Dermis blood vessel endothelial cell (primary cell): ENCODE measurements at places on chromosomes 2 and 18. TPM values are rescaled to one million over a fixed set of nuclear protein-coding genes. Genes with fewer than 3 reads are reported as not detected.

Gene FBXO41
- 0.19 and 0.34 TPM in 2 replicates for total RNA-seq

Gene AKAIN1
- not detected in 2 replicates for total RNA-seq

Gene MTX2
- total RNA-seq: 24.4 and 26.7 TPM in 2 replicates

Gene LRRTM1
- total RNA-seq: not detected in 2 replicates

Gene TUBA3D
- not detected in 2 replicates for total RNA-seq

Gene KCNE4
- 0.14 and 1.2 TPM in 2 replicates for total RNA-seq

Gene UGT1A3
- not detected in 2 replicates for total RNA-seq

Gene IL36B
- not detected in 2 replicates for total RNA-seq

Gene KCNJ3
- total RNA-seq: not detected in 2 replicates

Gene IGFBP5
- total RNA-seq: 0.65 and 6.1 TPM in 2 replicates

Gene HES6
- 2.2 and 3.7 TPM in 2 replicates for total RNA-seq

Gene INHA
- not detected in 2 replicates for total RNA-seq

Gene FASTKD1
- total RNA-seq: 22.8 and 29.1 TPM in 2 replicates

Gene SERPINB13
- not detected in 2 replicates for total RNA-seq

Gene RPRM
- total RNA-seq: not detected in 2 replicates

Gene INHBB
- 8.5 and 11.8 TPM in 2 replicates for total RNA-seq

Gene ACTR2
- 107 and 193 TPM in 2 replicates for total RNA-seq

Gene DUSP2
- 0.34 and 0.98 TPM in 2 replicates for total RNA-seq

Gene ITPRIPL1
- 7.0 and 7.7 TPM in 2 replicates for total RNA-seq

Gene IL1R2
- total RNA-seq: 0.28 and 0.34 TPM in 2 replicates

Gene TRIM54
- total RNA-seq: 0.74 and 1.2 TPM in 2 replicates

Gene ARHGAP25
- 12.1 and 14.3 TPM in 2 replicates for total RNA-seq

Gene UNC80
- 0.17 and 0.19 TPM in 2 replicates for total RNA-seq

Gene KANSL1L
- total RNA-seq: 14.1 and 29.1 TPM in 2 replicates

Gene SP9
- not detected in 2 replicates for total RNA-seq

Gene MAP2
- 3.9 and 6.0 TPM in 2 replicates for total RNA-seq

Gene TFCP2L1
- 0.28 and 0.51 TPM in 2 replicates for total RNA-seq

Gene REG3A
- not detected in 2 replicates for total RNA-seq

Gene SLC9A2
- not detected in 2 replicates for total RNA-seq

Gene ALK
- total RNA-seq: not detected in 2 replicates
